HFFc6 (cell line): ENCODE measurements at places on chromosomes 3 and 15. TPM values are rescaled to one million over a fixed set of nuclear protein-coding genes. Genes with fewer than 3 reads are reported as not detected.

The KLHL40 gene
- total RNA-seq = not detected in 3 replicates

The SSUH2 gene
- total RNA-seq = 0.51 TPM in 1 of 3 replicates, not detected in the others

- 0 out of 2 replicates have a peak overlapping the region, but pooled peaks have one; percentile 0 for H3K27ac ChIP-seq
- no peak overlapping the region for H3K4me3 ChIP-seq
- DNase-seq = no peak
- peaks cover 10% of the 10 kb centered on the region for H3K4me1 ChIP-seq
Observed at GRCh38 chr15:75431682-75432081, 19.8 kb downstream of the SIN3A start.

- H3K27me3 ChIP-seq = peaks cover 47% of the 10 kb centered on the region
- no peak for DNase-seq
- no peak overlapping the region for H3K27ac ChIP-seq
- H3K4me3 ChIP-seq = no peak overlapping the region
Observed at GRCh38 chr3:13235079-13235478, 161.8 kb upstream of the IQSEC1 start.

- no peaks in the 10 kb centered on the region; the same call in 1 of the 2 replicates for H3K27me3 ChIP-seq
- H3K4me3 ChIP-seq = no peak overlapping the region
- no peak for DNase-seq
Observed at GRCh38 chr3:197209366-197210260, 88.8 kb downstream of the DLG1 start.

GRCh38 chr3:15953841-15954240 lies 156.1 kb upstream of the ANKRD28 start:
- peaks cover 9% of the 10 kb centered on the region for H3K27me3 ChIP-seq
- H3K4me3 ChIP-seq = no peak overlapping the region

GRCh38 chr3:11091088-11091590 lies 63.2 kb upstream of the HRH1 start:
- peaks cover 27% of the 10 kb centered on the region for H3K4me1 ChIP-seq
- no peak for DNase-seq
- H3K36me3 ChIP-seq = no peaks in the 10 kb centered on the region
- H3K27me3 ChIP-seq = no peaks in the 10 kb centered on the region; the same call in none of the 2 replicates
